ENCODE measurements at places on chromosomes 1 and 21.

- no peak for DNase-seq
Measured at GRCh38 chr1:83011265-83011664, 987.7 kb downstream of the TTLL7 start.

- DNase-seq, result no peak
Measured at GRCh38 chr1:172670316-172670715, 11.4 kb downstream of the FASLG start.

DNA sequence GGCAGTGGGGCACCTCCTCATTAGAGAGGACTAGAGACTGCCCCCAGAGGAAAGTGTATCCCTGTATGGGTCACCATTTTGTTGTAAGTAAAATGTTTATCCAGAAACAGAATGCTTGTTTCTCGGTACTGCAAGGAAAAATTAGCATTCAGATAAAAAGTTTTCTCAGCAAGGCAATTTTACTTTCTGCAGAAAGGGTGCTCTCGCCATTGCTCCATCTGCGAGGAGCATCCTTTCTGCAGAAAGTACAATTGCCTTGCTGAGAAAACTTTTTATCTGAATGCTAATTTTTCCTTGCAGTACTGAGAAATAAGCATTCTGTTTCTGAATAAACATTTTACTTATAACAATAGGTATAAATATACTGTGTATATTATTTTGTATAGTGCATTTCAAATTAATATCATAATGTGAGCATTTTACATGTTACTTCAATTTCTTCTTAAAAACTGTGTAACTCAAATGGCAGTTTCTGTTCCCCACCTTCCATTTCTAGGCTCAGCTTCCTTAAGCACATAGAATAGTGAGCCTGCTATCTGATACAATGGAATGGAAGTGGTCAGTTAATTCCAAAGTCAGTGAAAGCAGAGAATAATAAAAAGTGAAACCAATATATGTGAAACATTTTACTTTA, 76.5 kb upstream of the DESI2 start:
- DNase-seq, result no peak

DNA sequence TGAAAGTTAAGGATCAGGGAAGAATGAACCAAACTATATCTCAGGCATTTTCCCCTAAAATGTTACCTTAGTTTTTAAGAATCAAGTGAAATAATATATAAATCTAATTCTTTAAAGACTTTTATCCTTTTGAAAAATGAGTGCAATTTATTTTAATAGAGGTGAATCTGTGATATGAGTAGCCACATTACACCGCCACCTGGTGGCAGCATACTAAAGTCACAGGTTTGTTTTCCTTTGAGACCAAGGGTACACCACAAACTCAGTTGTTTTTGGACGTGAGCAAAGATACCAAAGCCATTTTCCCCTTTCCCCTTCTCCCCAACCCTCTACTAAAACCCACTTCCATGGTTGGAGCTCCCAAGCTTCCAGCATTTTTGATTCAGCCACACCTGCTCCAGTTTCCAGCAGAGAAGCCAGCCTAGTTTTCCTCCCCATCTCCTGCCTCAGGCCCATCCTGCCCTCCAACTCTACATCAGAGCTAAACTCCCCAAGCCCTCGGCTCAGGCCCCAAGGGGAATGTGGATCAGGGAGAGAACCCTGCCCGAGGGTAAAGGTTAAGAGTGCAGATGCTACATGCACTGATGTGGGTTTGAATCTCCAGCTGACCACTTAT, 22.9 kb upstream of the LDLRAP1 start:
- peak; percentile 59 for DNase-seq

DNA sequence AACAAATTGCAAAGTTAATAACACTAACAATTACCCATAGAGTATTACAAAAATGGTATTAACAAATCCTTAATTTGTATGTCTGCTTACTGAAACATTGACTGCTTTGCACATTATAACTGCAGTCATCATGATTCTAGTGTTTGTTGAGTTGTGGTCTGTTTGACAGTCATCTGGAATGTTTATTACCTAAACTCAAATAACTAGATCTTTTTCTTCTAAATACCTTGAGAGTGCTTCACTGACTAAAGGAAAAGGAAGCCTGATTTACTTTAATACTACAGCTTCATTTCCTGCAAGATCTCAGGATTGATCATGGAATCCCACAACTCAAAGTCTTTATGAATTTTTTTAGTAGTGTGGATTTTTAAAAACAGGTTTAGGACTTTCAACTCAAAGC, 70.0 kb downstream of the HMCN1 start:
- DNase-seq, result peak; percentile 18

DNA sequence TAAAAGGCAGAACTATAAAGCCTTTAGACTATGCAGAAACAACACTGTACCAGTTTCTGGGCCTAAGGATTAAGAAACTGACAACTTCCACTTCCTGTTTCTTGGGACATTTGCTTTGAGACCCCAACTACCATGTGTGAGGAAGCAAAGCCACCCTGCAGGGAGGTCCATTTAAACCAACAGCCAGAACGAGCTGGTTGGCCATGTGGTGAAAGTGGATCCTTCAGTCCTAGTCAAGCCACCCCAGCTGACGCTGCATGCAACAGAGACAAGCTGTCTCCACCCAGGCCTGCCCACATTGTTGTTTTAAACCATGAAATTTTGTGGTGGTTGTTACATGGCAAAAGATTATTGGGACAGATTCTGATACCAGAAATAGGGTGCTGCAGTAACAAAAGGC, 31.8 kb upstream of the SLFNL1 start:
- DNase-seq, result no peak

GRCh38 chr1:203058676-203058935, 27.2 kb downstream of the MYOG start:
- DNase-seq, result no peak

DNA sequence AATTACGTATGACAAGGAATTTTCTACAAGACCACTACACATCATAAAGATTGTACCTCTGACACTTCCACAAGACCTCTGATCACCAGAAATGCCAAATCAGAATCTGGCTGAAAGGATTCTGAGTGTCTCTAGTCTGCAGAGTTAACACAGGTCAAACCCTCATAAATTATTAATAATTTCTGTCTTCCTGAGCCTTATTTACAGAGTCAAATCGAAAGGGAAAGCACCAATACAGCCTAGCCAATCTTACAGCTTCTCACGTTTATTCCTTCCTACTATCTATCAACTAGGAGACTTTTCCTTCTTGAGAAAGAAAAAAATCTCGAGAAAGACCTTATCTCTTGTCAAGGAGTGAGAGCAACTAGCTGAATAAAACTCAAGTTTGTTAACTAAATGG, 2151.6 kb downstream of the MRPL39 start:
- DNase-seq, result no peak

GRCh38 chr1:166133276-166133841, 33.4 kb downstream of the FAM78B start:
- no peak for DNase-seq

DNA sequence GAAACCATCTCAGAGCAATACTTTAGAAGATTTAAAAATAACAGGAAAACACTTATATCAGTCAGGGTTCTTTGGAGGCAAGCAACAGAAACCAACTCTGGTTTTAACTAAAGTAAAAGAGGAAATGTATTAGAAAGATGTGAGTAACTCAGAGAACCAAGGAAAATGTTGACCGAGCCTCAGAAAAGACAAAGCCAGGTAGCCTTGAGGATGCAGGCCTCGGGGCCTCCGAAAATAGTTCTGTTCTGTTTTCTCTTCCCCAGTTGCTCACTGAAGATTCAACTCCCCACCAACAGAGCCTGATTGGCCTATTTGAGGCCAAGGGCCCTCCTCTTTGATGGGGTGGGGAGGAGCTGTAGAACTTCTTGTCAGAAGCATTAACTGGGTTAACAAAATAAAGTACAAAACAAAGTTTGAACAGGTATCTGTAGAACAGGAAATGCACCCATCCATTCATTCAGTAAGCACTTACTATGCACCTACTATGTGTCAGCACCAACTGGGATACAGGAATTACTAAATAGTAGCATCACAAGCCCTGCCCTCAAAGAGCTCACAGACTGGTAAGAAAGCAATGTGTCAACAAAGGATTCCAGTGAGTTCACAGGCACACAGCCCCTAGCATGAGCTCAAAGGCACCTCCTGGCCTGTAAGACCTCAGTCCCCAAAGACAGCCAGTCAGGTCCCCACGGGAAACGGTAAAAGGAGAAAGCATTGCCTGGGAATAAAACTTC, 12.6 kb downstream of the SLAMF8 start:
- no peak for DNase-seq

GRCh38 chr1:238329671-238330070, 438.9 kb upstream of the ZP4 start:
- DNase-seq, result no peak

DNA sequence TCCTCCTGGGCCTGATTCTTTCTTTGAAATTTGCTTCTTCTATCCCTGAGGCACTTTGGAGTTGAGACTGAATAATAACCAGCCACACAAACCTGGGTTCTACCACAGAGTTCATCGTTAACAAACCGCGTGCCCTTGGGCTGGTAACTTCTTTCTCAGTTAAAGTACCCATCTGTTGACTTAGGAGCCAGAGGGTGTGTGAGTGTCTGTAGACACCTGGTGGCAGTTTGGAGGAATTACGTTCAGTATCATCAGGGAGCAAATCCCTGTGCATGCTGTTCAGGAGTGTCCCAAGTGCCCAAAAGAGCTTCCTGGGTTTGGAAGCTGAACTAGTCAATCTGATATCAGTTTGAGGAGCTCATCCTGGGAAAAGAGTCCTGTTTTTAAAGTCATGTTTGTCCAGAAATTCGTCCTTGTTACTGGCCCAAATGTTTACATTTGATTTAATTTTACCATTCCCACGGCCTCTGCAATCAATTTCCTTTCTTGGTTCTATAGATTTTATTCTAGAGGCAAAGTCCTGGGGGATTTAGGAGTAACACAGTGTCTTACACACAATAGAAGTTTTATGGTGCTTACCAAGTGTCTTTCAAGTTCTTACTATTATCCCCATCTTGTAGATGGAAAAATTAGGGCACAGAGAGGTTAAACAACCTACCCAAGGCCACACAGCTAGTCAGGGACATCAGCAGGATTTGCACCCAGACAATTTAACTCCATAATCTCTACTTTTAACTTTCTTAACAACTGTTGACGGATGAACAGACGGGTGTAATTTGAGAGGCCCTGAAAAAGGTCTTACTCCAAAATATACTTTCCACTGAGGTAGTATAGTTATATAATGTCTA, 26.7 kb upstream of the RPTN start:
- peak; percentile 71 for DNase-seq

DNA sequence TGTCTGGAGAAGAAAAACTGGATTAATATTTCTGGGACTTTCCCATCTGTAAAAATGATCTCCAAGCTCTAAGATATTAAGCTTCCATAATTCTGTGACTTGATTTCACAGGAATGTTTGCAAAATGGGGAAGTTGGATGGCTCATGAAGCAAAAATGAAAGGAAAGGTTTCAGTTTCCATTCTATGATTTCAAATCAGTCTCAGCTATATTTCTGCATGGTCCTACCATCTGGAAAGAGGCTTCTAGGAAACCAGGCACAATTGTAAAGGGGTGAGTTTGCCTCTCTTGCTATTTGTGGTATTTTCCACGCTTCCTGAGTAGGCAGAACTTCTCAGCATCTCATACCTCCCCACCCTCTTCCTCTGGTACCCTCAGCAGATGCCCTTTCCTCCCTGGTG, 22.4 kb upstream of the ACTN2 start:
- DNase-seq, result peak; percentile 35

DNA sequence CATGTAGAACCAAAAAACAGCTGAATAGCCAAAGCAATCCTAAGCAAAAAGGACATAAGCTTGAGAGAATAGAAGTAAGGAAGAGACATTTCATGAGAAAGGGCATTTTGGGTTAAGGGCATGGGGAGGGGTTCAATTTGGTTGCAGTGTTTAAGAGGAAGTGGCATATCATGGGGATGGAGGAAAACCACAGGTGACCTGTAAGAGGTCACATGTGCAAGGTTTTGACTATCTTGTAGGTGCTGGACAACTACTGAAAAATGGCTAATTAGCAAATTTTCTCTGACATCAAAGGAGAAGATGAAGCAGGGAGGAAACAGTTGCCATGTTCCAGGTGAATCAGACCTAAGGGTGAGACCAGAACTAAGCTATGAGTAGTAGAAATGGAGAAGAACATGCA, 31.3 kb upstream of the ROR1 start:
- no peak for DNase-seq

- no peak for DNase-seq
Measured at GRCh38 chr1:213985209-213986019, 2.4 kb upstream of the PROX1 start.

DNA sequence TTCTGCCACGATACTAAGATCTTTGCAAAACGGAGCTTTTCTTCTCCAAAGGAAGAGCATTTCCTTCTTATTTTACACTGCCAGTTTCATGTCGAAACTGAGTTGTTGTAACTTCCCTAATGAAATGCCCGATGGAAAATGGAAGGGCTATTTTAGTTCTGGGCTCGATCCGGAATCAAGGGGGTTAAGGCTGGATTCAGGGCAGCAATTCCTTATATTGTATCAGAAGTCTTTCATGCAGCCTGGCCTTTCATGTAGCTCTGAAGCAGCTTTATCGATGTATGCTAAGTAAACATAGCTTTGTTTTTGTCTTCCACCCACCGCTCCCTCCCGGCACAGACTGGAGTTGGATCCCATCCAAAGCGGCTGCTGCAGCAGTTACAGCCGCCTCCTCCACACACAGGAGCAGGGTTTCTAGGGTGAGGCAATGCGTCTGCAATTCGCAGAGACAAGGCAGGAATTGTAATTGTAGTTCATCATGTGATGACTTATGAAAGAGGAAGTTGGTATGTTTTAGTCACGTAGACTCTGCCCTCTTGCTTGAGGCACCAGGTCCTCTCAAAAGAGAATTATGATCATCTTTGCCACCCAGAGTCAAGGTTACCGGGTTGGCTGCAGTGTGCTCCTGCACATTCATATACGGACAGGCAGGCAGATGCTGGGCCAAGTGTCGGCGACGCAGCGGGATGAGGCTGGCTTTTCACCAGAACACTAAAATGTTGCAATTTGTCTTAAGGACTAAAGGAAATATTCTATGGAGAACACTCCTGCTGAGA, 2.6 kb upstream of the IRF2BP2 start:
- peak; percentile 98 for DNase-seq

GRCh38 chr1:204384636-204385352, 25.1 kb upstream of the PLEKHA6 start:
- DNase-seq, result peak; percentile 64

DNA sequence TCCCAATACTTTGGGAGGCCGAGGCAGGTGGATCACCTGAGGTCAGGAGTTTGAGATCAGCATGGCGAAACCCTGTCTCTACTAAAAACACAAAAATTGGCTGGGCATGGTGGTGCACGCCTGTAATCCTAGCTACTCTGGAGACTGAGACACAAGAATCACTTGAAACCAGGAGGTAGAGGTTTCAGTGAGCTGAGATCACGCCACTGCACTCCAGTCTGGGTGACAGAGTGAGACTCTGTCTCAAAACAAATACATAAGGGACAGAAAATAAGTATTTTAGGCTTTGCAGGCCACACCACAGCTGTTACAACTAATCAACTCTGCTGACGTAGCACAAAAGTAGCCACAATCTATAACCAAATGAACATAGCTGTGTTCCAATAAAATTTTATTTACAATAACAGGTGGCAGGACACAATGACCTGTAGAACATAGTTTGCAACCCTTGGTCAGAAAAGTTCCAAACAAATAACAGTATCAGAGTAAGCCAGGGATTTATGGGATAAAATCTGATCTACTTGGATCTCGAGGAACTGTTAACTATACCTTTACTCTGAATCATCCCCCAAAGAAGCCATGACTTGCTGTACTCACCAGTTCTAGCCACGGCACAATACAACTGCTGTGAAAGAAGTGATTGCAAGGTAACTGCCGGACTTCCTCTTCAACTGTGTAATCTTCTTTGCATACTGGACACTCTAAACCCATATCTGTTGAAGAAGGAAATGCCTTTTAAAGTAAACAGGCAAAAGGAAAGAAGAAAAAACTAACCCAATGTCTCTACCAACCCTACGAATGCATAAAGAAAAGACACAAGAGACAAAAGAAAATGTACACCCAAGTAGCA, 28.3 kb downstream of the CD160 start:
- DNase-seq, result no peak
